Stimulated activated memory B cell treated with anti-CD40 and anti-IgM and Interleukin-4, amounts not matched to agents 10 μg/mL and 1 μg/mL and 100 μg/mL, for 72 hours (primary cell): ENCODE measurements at places on chromosomes 2 and 18.

DNA sequence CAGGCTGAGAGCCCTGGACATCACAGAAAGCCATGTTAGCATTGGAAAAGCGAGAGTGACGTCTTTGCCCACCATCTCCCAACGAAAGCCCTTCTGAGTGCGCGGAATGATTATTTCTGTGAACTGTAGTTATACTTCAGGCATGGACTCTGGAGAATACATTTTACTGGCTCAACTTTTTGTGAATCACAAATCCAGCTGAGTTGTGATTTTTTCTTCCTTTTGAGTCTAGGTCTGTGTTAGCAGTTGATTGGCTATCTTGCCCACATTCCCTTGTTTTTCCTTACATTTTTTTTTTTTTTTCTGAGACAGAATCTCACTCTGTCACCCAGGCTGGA is 183.1 kb downstream of the INO80D start:
- no peak overlapping the region for H3K4me3 ChIP-seq
- ATAC-seq: no peak
- H3K27ac ChIP-seq: no peak overlapping the region
- H3K36me3 ChIP-seq: no peaks in the 10 kb centered on the region

- H3K4me1 ChIP-seq: peaks cover 31% of the 10 kb centered on the region
- peak within 1 kb of the TSS; percentile 84 for H3K4me3 ChIP-seq
- H3K27ac ChIP-seq: peak within 1 kb of the TSS; percentile 5
Measured at GRCh38 chr2:27262379-27263286, at the start of gene SLC30A3. Gene SLC30A3, minus strand, starts transcription at chr2:27263047. Its CDS starts 141 bp downstream, at chr2:27262906.

DNA sequence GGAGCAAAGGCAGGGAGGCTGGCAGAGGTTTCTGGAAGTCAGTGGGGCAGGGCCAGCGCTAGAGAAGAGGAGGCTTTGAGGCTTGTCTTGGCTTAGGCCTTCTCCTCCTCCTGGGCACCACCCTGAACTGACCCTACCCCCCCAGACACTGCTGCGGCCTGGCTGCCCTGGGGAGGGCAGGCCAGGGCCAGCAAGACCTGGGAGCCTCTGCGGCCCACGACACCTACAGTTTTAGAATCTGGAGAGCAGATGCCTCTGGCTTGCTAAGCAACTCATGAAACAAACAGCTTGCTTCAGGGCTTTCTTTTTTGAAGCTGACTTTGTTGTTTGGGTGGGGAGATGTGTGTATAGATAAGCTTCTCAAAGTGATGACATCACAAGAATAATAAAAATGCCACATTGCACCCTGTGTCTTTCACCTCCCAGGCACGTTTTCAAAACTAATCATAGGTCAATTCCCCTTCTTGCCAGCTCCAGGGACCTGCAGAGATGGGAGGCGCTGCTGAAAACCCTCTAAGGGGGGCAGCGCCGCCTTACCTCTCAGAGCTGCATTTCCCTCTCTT is 46.2 kb upstream of the SMAD7 start:
- no peak overlapping the region for H3K4me3 ChIP-seq
- H3K27me3 ChIP-seq: peaks cover 7% of the 10 kb centered on the region
- H3K36me3 ChIP-seq: no peaks in the 10 kb centered on the region
- ATAC-seq: no peak
- no peak overlapping the region for H3K27ac ChIP-seq

GRCh38 chr18:73768043-73768442 is 379.6 kb downstream of the FBXO15 start:
- no peaks in the 10 kb centered on the region for H3K36me3 ChIP-seq
- no peaks in the 10 kb centered on the region for H3K4me1 ChIP-seq
- no peak overlapping the region for H3K4me3 ChIP-seq
- no peak overlapping the region for H3K27ac ChIP-seq
- H3K27me3 ChIP-seq: no peaks in the 10 kb centered on the region

DNA sequence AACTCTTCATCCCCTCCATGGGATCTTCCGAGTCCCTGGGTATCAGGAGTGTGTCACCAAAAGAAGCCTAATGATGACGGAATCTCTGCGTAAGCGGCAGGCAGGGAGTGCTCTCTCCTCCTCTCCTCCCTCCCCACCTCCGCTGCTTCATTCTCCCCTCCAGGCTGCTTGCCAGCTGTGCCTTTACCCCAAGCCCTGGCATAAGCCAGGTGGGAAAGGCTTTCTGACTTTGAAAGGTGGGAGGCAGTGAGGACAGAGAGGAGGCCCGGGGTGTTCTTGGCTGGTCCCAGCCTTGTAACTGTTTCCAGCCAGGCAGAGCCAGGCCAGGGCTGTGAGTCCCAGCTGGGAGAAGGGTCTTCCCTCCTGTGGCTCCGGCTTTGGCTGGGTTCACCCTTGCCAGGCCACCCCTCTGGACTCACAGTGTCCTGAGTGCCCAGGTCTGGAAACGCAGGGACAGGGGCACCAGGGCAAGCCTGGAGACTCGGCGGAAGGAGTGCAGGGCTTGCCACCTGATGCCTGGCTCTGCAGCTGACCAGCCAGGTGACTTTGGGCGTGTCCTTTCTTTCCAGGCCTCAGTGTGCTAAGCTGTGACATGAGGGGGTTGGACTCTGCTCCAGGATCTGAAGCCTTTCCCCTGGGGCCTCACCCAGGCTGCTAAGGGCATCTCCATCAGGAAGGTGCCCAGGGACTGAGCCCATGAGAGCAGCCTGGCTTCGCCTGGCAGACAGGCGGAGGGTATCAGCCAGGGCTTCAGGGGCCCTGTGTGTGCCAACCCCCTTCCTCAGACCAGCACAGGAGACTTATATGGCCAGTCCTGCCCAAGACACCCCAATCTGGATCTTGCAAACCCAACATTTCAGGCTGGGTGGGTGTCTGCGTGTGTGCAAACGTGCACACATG is 32.7 kb upstream of the HPCAL1 start:
- peaks cover 8% of the 10 kb centered on the region for H3K4me1 ChIP-seq
- no peaks in the 10 kb centered on the region for H3K27me3 ChIP-seq
- no peak for ATAC-seq
- H3K36me3 ChIP-seq: no peaks in the 10 kb centered on the region

DNA sequence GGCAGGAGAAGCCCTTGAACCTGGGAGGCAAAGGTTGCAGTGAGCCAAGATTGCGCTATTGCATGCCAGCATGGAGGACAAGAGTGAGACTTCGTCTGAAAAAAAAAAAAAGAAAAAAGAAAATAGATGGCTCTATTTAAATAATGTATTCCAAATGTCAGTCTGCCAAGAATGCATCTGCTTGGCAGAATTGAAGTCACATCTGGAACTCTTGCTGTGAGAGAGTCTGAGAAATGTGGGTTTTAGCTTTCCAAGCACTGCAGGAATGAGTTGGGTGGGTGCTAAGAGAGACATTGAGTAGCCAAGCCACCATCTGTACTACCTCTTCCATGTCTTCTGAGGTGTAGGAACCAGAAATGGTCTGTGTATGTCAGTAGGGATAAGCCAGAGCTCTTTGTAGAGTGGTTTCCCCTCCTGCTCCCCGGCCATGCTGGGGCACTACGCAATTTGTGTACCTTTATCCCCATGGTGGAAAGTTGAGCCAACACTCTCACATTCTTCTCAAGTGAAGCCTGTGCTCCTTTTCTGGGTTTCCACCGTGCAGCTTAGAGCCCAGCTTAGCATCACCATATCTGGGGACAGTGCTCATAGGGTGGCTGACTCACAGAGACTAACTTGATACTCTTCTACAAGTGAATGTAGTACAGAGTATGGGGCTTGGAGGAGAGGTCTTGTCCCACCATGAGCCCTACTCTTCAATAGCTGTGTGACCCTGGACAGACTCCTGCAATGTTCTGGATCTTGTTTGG is 25.3 kb downstream of the IL1F10 start:
- H3K4me3 ChIP-seq: no peak overlapping the region
- H3K36me3 ChIP-seq: peaks cover 6% of the 10 kb centered on the region
- no peak overlapping the region for H3K27ac ChIP-seq
- peaks cover 6% of the 10 kb centered on the region for H3K4me1 ChIP-seq
- ATAC-seq: no peak

- peak overlapping the region; percentile 79 for H3K27ac ChIP-seq
- peaks cover 22% of the 10 kb centered on the region for H3K36me3 ChIP-seq
- H3K4me3 ChIP-seq: peak overlapping the region; percentile 42
- peak; percentile 59 for ATAC-seq
- peaks cover 10% of the 10 kb centered on the region for H3K27me3 ChIP-seq
Measured at GRCh38 chr18:23259701-23260681, 124.7 kb downstream of the CABLES1 start.

- H3K4me3 ChIP-seq: peak overlapping the region; percentile 41
- H3K4me1 ChIP-seq: peaks cover 72% of the 10 kb centered on the region
- H3K36me3 ChIP-seq: no peaks in the 10 kb centered on the region
- no peaks in the 10 kb centered on the region for H3K27me3 ChIP-seq
- H3K27ac ChIP-seq: peak overlapping the region; percentile 90
Measured at GRCh38 chr2:227462462-227462951, 9.4 kb upstream of the AGFG1 start.

GRCh38 chr2:148794558-148794957 is 80.5 kb upstream of the KIF5C start:
- H3K36me3 ChIP-seq: peaks cover 2% of the 10 kb centered on the region
- no peak for ATAC-seq
- H3K27me3 ChIP-seq: no peaks in the 10 kb centered on the region
- H3K4me1 ChIP-seq: no peaks in the 10 kb centered on the region
- H3K4me3 ChIP-seq: no peak overlapping the region
- no peak overlapping the region for H3K27ac ChIP-seq

DNA sequence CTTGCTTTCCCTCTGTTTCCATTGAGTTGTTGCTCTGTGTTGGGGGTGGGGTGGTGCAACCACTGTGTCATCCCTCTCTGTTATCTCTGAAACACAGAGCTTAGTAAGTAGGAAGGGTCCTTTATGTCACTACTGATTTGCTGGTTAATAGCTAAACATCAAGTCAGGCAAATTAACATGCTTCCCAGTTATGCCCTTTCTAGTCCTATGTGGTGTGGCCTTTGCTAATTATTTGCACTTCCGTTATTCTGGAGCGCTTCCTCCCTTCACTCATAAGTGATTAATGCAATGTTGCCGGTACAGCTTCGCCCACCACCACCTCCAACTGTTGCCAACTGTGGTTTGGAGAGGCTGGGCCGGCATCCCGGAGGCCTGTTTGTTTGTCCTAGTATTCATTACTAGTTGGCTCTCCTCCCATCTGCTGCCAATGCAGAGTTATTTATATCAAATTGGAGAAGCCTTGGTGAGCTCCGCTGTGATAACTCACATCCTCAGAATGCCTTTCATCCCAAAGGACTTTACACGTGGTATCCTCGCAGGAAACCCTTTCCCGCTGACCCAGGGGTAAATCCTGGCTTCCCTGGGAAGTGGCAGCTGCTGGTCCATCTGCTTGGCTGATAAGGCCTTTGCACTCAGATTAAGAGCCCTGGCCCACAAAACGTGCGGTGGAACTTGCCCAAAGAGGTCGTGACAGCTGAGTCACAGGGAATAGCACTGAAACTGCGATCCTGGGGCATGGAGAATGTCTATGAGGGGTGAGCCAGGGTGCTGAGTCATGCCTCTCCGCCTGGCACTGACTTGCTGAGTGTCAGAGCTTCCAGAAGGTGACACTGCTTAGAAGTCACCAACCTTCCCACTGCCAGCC is 72.0 kb upstream of the ZCCHC2 start:
- no peak overlapping the region for H3K4me3 ChIP-seq
- no peaks in the 10 kb centered on the region for H3K4me1 ChIP-seq
- peaks cover 30% of the 10 kb centered on the region for H3K27me3 ChIP-seq
- no peaks in the 10 kb centered on the region for H3K36me3 ChIP-seq

- H3K27me3 ChIP-seq: no peaks in the 10 kb centered on the region
- H3K27ac ChIP-seq: peak overlapping the region; percentile 77
- peaks cover 48% of the 10 kb centered on the region for H3K4me1 ChIP-seq
- ATAC-seq: no peak
Measured at GRCh38 chr2:234437642-234438304, 59.1 kb downstream of the ARL4C start.

DNA sequence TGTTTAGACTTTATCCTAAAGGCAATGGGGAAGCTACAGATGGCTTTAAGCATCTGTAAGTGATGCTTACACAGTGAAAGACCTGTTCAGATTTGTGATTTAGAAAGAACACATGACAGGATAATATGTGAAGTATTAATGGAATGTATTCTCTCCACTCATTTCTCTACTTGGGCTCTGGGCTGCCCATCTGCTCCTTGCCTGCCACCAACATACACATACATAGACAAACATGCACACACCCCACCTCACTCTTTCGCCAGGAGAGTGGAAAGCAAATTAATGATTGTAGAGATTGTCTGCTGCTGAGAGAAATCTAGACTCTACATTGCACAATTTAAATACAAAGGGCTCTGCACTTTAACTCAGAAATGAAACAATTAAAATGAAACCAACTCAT is 61.0 kb upstream of the NFE2L2 start:
- H3K27me3 ChIP-seq: no peaks in the 10 kb centered on the region
- H3K4me1 ChIP-seq: no peaks in the 10 kb centered on the region
- no peak for ATAC-seq

DNA sequence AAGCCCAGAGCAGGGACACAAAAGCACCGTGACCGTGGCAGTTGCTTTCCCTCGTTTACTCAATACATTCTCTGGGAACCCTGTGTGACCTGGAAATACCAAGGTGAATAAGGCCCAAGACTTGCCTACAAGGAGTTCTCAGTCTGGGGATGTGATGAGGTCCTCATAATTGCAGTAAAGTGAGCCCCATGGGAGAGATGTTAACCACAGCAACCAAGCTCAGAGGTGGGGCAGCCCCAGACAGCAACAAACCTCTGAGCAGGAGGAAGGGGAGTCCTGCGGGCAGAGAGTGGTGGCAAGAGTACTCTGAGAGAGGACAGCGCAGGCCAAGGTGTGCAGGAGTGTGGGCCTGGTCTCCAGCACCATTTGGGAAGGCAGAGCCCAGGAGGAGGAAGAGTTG is 91.6 kb downstream of the TTC32 start:
- H3K36me3 ChIP-seq: no peaks in the 10 kb centered on the region
- H3K27ac ChIP-seq: no peak overlapping the region
- ATAC-seq: peak; percentile 57
- H3K4me3 ChIP-seq: no peak overlapping the region
- H3K27me3 ChIP-seq: peaks cover 15% of the 10 kb centered on the region

GRCh38 chr2:101328474-101329007 is 20.0 kb upstream of the RNF149 start:
- no peaks in the 10 kb centered on the region for H3K4me1 ChIP-seq
- no peak overlapping the region for H3K27ac ChIP-seq
- no peaks in the 10 kb centered on the region for H3K27me3 ChIP-seq
- ATAC-seq: peak; percentile 76
- no peak overlapping the region for H3K4me3 ChIP-seq

GRCh38 chr2:86223140-86223926 is 24.1 kb downstream of the MRPL35 start:
- no peaks in the 10 kb centered on the region for H3K27me3 ChIP-seq
- no peaks in the 10 kb centered on the region for H3K36me3 ChIP-seq
- no peak for ATAC-seq
- H3K27ac ChIP-seq: peak overlapping the region; percentile 3
- H3K4me3 ChIP-seq: no peak overlapping the region

- no peaks in the 10 kb centered on the region for H3K36me3 ChIP-seq
- H3K4me1 ChIP-seq: no peaks in the 10 kb centered on the region
- no peaks in the 10 kb centered on the region for H3K27me3 ChIP-seq
- ATAC-seq: no peak
- no peak overlapping the region for H3K27ac ChIP-seq
- H3K4me3 ChIP-seq: no peak overlapping the region
Measured at GRCh38 chr2:150782613-150783012, 295.1 kb upstream of the RND3 start.

GRCh38 chr2:105598829-105599698 is 145.6 kb upstream of the NCK2 start:
- no peak overlapping the region for H3K27ac ChIP-seq
- H3K4me3 ChIP-seq: no peak overlapping the region
- ATAC-seq: no peak
- H3K27me3 ChIP-seq: peaks cover 28% of the 10 kb centered on the region
- H3K4me1 ChIP-seq: no peaks in the 10 kb centered on the region

GRCh38 chr2:63078852-63079606 is 28.4 kb downstream of the OTX1 start:
- H3K4me1 ChIP-seq: no peaks in the 10 kb centered on the region
- no peaks in the 10 kb centered on the region for H3K36me3 ChIP-seq
- ATAC-seq: no peak
- H3K4me3 ChIP-seq: no peak overlapping the region
- no peak overlapping the region for H3K27ac ChIP-seq
